Suprapubic skin (tissue), 4 donors: ENCODE measurements at places on chromosomes 12 and 14. TPM values are rescaled to one million over a fixed set of nuclear protein-coding genes. Genes with fewer than 3 reads are reported as not detected.

The SOAT2 gene
- not detected for total RNA-seq

The NDRG2 gene
- 433 TPM for total RNA-seq

- no peak for DNase-seq
Measured at GRCh38 chr14:75150150-75150549, 23.3 kb upstream of the NEK9 start.

DNA sequence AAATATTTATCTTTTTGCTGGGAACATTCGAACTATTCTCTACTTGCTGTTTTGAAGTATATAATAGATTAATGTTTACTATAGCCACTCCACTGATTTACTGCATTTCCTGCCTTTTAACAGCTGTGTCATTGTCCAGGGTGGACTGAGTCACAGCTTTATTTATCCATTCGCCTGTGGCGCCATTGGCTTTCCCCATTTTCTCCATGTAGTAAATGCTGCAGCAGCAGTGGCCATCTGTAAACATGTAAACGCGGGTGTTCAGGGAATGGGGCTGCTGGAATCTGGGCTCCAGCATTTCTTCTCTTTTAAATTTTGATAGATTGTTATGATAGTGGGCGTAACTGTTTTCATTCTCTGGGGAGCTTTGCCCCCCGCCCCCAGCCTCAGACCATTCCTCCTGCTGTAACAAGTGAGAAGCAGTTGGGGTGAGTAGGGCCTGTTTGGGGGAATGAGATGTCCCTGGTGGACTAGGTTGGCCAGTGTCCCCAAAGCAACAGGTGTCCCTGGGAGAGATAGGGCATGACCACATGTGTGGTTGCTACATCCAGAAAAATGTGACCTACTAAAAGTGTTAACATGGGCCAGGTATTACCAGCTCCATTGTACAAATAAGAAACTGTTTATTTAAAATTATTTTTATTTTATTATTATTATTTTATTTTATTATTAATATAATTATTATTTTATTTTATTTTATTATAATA lies 32.9 kb downstream of the RIN3 start:
- DNase-seq: no peak

DNA sequence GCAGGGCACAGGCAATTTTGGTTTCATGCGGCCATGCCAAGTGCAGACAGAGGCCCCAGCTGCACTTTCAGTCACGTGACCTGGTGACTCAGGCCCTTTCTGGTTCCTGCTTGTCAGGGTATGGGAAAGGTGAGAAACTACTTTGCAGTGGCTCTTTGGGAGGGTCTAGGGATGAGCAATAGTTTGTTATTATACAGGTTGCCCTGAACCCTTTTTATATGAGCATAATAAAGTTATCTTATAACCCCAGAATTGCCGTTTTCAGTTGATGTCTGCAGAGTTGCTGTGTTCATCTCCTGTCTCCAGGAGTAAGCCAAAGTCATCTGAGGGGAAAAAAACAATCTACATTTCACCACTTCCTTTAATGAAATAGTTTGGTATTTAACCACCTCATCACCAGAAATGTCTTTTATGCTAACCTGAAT lies 30.9 kb upstream of the EMP1 start:
- DNase-seq: peak; percentile 85

GRCh38 chr14:104274806-104275205 lies 136.4 kb downstream of the KIF26A start:
- DNase-seq: no peak

DNA sequence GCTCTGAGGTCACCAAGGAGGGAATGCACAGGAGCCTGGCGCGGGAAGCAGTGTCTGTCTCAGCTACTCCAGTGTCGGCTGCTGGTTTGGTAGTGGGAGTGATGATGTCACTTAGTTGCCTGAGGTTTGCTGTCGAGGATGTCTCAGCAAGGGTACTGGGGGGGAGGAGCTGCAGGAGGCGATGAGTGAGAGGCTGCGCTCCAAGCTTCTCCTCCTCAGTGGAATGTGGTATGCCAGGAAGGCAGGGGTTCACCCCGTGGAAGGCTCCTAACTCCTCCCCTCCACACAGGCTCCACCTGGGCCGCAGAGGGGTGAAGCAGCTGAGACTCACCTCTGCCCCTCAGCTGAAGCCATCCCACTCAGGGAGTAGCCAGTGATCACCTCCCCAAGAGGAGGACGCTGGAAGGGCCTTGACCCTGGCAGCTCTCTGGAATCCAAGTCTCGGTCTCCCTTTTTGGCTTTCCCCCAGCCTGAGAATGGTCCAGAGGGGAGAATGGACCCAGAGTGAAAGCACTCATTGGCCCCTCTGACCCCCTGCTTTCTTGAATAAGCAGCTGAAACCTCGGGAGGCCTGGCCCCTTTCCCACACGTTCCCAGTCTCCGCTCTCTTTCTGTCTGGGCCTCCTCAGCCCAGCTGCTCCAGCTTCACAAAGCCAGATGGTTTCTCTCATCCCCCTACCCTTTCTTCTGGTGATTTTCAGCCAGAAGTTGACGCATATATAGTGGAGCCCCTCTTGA lies 178.9 kb upstream of the FKBP4 start:
- DNase-seq: no peak

- DNase-seq: no peak
Measured at GRCh38 chr14:95349241-95349640, 29.5 kb upstream of the CLMN start.

GRCh38 chr14:104423701-104424405 lies 155.7 kb upstream of the C14orf180 start:
- DNase-seq: peak; percentile 63

GRCh38 chr14:100883789-100884101 lies 19.8 kb downstream of the RTL1 start:
- no peak for DNase-seq
